ENCODE measurements at places on chromosomes 12 and 14.

GRCh38 chr12:28367326-28367725 lies 177.1 kb downstream of the CCDC91 start:
- DNase-seq: no peak

GRCh38 chr12:49367381-49368239 lies at the start of gene SPATS2:
SPATS2 (plus strand) TSS chr12:49367462; CDS start chr12:49461013, 93,551 bp downstream.
- no peak for DNase-seq

GRCh38 chr12:11730299-11731041 lies 81.0 kb downstream of the ETV6 start:
- no peak for DNase-seq

DNA sequence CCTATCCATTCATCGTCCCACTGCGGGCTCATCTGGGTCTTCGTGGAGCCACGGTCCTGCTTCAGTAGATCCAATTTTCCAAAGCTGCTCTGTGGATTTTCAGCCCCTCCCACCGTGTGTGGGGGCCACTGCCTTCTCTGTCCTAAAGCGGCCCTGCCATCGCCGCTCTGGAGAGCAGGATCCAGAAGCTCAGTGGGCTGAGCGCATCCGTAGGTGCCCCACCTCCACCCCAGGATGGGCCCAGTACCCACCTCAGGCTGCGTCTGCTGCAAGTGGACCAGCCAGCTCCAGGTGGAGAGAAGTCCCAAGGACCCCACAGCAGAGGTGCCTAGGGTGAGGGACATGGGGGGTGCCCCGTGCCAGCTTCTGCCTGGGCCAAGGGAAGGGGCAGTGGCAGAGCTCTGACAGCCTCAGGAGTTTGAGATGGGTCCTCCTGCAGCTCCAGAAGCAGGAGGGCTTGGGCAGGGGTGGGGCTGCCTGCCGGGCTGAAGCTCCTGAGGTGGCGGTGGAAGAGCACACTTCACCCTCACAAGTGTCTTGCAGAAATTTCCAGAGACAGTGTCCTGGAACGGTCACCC lies 148.1 kb upstream of the C14orf180 start:
- DNase-seq: no peak

GRCh38 chr12:13088496-13088895 lies 15.0 kb downstream of the GSG1 start:
- DNase-seq: no peak

- DNase-seq: no peak
These were observed 1665.8 kb upstream of the FLRT2 start for GRCh38 chr14:83864106-83864505.

DNA sequence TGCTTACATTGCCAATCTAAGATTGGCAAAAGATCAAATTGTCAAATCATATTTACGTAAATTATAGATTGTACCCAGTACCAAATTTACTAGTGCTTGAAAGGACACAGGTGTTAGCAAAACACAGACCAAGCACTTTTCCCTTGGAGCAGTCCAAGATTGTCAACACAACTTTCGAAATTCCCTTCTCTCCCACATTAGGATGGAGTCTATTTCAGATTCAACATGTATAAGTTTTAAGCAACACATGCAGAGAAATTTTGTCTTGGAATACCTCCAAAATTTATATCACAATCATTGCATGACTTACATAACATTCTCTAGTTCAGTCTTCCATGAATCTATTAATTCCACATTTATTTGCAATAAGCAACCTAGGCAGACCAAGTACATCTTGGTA lies 74.9 kb upstream of the SLCO1C1 start:
- no peak for DNase-seq

DNA sequence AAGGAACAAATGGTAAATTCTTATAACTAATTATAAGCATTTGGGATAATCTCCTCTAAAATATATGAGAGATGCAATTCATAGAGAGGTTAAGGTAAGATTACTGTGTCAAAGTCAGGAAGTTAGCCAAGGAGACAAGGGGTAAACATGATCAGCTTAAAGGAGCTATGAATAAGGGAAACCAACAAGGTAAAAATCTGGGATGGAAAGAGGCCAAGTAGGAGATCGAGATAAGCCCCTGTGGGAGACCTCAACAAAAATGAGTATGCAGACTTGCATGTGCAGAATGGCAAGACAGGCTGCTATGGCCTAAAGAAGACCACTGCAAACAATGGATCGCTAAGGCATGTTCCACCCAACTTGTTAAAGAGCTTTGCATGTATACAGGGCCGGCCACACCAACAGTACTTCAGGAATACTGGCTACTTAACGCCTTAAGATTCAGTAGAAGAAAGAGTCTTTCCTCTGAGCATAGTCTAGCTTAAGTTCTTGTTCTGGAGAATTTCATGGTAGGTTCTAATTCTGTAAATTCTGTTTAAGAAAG lies 738.6 kb downstream of the GALC start:
- no peak for DNase-seq

DNA sequence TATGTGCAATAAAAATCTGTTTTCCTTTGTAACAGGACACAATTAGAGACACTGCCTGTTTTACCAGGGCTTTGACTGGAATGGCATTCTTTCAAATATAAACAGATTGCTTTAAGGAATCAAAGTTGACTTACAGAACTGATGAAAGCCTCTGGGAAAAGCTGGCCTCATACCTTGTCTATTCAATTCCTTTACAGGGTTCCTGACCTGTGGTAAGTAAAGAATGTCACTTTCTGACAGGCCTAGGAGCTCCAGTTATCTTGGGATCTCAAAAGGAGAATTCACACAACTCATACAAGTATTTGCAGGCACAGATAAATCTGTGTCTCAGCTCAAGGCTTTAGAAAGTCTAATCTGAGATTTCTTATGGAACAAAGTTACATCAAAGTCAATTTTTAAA lies 88.4 kb downstream of the BCAT1 start:
- DNase-seq: no peak

DNA sequence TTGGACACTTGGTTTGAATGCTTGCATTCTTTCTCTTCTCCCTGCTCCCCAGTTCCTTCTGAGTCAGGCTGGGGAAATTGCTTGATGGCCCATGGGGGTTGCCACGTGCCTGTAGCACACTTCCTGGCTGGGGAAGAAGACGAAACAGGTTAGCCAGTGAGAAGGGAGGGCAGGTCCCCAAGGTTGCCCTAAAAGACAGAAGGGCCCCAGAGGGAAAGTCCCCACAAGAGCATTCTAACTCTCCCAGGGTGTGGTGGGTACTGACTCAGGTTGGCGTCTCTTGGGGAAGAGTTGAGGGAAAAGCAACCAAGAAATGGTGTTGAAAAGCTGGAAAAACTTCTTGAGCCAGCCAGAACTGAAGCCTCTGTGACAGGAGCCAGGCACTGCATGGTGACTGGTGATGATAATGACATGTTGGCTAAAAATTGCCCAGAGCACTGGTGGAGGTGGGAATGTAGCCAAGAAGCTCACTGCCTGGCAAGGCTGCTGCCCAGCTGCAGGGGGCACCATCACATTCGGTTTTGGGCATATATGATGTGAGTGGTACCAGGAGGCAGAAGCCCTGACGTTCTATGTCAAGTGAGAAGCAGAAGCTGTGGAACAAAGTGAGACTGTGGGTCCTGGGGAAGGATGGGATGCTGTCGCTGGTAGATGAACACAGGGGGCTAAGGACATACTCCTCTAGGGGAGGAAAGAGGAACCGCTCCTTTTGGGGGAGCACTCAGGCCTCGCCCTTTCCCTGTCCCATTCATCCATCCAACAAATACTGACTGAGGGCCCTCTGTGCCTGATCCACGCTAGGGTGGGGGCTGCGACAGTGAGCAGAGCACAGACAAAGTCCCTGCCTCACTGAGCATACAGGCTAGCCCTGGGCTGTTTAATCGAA lies 8.1 kb upstream of the RABGGTA start:
- DNase-seq: no peak

- no peak for DNase-seq
These were observed 52.5 kb upstream of the PELI2 start for GRCh38 chr14:56065621-56066290.

- no peak for DNase-seq
These were observed 5.0 kb upstream of the NPAS3 start for GRCh38 chr14:32933629-32934072.

DNA sequence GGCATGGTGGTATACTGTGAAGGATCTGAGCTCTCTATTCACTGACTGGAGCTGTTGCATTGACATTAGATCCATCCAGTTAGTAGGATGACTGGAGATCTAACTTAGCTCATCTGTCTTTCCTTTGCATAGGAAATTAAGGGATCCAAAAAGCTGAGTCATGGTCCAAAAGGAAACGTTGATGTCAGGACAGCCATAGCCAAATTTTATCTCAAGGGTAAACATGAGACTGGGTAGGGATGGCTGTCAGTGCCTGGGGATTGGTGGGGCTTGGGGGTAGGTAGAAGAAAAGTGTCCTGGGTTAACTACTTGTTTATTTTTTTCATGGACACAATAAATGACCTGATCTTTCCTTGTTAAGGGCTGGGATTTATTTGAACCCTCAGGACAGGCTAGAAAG lies 4.6 kb downstream of the FAM177A1 start:
- DNase-seq: no peak

- DNase-seq: no peak
These were observed 7.8 kb upstream of the SERPINA9 start for GRCh38 chr14:94483729-94484275.

GRCh38 chr12:12022306-12022936 lies 48.3 kb upstream of the BCL2L14 start:
- no peak for DNase-seq

DNA sequence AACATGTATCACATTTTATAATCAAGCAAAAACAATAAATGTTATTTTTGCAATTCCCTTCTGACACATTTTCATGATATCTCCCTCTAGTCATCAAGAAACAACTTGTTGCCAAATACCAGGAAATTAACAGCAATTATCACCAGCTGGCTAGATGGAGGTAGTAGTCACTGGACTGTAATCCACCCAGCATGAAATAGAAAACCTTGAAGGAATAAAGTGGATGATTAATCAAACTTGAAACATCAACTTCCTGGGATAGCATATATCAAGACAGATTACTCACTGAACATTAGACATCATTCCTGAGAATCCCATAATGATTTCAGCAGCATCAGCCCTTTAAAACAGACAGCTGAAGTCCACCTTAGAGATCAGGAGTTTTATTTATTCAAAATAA lies 259.0 kb downstream of the CCDC59 start:
- DNase-seq: no peak

- DNase-seq: no peak
These were observed 45.6 kb downstream of the RNFT2 start for GRCh38 chr12:116783525-116784237.

DNA sequence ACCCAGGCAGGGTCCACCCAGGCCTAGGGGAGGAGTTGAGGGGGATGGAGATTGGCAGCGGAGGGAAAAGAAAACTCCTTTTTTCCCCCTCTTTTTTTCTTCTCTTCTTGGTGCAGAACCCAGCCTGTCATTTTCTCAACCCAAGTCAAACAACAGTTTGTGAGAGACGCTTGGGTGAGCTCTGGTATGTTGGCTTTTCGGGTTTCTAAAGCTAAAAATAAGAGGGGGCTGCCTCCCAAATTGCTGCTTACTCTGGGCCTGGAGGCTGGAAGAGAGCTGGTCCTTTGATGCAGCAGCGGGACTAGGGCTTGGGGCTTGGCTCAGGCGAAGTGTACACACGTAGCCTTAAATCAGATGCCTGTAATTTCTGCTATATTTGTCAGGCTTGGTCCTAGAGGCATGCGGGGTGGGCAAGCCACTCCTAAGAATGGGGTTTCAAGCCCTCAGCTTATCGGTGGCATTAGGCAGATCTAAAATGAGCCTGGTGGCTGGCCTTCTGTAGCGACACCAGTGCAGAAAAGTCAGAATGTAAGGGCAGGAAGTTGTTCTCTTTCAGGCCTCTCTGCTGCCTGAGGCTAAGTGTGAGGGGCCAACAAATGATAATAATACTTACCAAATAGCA lies 816 bp upstream of the SLC8A3 start:
- DNase-seq: no peak

DNA sequence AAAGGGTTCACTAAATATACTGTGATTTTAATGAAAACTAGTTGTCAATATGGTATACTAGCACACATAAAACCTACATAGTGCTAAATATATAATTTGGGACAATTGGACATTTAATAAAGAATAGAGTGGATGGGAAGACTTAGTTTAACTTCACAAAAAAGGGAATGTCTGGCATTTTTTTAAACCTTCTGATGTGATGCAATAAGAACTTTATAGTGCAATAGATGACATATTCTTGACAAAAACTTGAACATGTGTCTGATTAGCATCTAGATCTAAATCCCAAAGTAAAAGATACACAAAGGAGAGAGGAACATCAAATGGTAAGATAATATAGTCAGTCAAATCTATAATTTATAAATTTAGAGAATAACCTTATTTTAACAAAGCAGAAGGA lies 488.3 kb upstream of the SYT1 start:
- no peak for DNase-seq

GRCh38 chr12:104769144-104769561 lies 188.9 kb downstream of the SLC41A2 start:
- no peak for DNase-seq

- no peak for DNase-seq
These were observed 89.1 kb upstream of the NUDT4 start for GRCh38 chr12:93288626-93289025.

DNA sequence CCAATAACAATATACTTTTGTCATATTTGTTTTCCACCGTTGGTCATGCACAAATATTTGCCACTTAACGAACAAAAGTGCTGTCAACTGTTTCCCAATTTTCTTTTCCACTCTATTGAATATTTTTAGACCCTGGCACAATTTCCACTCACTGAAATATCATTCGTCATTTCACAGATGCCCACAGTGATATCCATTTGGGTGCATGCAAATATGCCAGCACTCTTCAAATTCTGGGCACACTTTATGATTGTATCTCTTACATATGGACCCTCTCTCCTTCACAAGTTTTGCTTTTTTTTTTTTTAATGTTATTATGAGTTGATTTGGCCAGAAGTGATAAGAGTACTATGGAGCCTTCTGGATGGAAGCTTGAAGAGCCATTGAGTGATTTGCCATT lies 1557.3 kb upstream of the FLRT2 start:
- no peak for DNase-seq

DNA sequence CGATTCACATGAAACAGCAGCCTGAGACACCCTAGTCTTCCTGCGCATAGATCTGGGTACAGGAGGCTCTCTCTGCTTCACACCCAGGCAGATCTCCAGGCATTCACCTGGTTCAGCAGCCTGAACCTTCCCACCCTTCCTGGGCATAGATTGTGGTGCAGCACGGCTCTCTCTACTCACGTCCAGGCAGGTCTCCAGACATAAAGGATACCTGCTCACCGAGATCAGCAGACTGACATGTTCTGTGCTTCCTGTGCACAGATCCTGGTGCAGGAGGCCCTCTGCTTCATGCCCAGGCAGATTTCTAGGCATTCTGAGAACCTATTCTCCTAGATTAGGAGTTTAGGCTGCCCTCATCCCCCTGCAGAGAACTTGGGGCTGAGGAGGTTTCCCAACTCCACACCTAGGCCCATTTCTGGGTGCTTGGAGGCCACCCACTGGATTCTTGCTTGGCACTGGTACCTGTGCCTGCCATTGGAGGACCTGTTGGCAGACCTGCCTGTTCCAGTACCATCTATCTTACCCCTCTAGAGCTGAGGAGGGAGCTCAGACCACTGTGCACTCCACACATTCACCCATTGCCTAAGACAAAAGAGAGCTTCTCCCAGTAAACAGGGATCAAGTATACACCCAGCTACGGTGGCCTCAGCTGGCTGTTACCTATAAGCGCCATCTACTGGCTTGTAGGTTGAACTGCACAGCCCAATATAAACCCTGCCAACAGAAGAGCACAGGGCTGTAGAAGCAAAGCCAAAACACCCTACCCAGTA lies 28.0 kb upstream of the GARIN6 start:
- DNase-seq: no peak

GRCh38 chr12:129559776-129560175 lies 344.0 kb downstream of the TMEM132D start:
- no peak for DNase-seq
